ENCODE measurements at places on chromosomes 4 and X.
A peak's percentile ranks its signal among the peaks of the same experiment; 100 is the strongest.

DNA sequence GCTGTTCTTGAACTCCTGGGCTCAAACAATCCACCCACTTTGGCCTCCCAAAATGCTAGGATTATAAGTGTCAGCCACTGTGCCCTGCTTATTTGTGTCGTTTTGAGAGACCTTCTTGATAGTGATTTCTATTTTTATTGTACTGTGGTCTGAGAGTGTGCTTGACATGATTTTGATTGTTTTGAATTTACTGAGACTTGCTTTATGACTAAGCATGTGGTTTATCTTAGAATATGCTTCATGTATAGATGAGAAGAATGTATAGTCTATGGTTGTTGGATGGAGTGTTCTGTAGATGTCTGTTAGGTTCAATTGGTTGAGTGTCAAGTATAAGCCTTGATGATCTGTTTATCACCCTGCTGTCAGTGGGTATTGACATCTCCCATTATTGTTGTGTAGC lies 789.3 kb downstream of the IL1RAPL1 start:
- DNase-seq = no peak

- DNase-seq = no peak
These were observed 723.6 kb downstream of the TRAM1L1 start for GRCh38 chr4:116361790-116362189.

GRCh38 chrX:154368630-154369448 lies 5.6 kb downstream of the FLNA start:
- DNase-seq = peak; percentile 95

- no peak for DNase-seq
These were observed 13.5 kb upstream of the NKX1-1 start for GRCh38 chr4:1419708-1420107.

DNA sequence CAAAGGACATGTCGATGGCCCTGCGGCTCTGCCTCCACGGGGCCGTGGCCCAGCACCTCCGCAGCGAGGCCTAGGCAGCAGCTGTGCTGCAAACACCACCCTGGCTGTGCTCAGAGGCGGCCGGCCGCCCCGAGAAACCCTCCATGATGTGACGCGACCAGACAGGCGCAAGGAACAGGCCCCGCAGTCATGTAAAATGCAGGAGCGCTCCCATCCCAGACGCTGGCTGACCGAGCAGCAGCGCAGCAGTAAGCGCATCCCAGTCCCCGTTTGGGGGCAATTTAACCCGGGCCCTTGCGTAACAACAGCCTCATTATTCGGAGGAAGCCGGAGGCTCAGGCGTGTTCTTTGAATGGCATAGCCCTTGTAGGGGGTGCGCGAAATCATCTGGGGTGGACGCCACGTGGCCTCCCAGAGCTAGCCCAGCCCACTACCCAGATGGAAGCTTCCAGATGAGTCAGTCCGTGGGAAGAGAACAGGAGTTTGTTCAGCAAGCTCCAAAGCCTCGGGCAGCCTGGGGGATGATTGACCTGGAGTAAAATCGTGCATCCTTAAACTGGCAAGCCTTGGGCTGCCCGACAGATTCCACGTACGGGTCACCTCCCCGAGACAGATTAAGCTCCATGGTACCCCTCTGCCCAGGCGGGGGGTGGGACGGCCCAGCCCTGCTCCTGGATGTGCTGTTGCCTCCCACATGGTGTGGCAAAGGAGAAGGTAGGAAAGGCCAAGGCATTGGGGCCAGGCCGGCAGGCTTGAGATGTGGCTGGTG lies 124.0 kb downstream of the HMX1 start:
- DNase-seq = no peak

DNA sequence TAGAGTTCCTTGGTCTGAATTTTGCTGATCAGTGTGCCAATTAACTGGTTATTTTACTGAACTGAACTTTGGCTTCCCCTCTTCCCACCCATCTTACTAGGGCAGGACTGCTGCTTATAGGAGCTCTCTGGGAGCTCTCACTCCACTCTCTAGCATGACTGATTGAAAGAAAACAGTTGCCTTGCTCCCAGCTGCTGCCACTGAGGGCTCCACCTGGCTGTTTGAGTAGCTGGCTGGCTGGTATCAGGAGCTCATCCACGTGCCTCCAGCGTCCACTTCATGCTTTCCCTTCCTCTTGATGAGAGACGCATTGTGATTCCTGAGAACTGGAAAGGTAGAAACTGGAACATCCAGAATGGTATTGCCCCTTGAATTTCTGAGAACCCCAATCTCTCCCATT lies 73.0 kb upstream of the KLHL13 start:
- no peak for DNase-seq

GRCh38 chr4:37946503-37947179 lies 13.6 kb upstream of the PTTG2 start:
- DNase-seq = no peak

GRCh38 chrX:124383354-124383753 lies 37.0 kb downstream of the SH2D1A start:
- no peak for DNase-seq

GRCh38 chr4:133618963-133619362 lies 469.9 kb downstream of the PCDH10 start:
- DNase-seq = no peak

DNA sequence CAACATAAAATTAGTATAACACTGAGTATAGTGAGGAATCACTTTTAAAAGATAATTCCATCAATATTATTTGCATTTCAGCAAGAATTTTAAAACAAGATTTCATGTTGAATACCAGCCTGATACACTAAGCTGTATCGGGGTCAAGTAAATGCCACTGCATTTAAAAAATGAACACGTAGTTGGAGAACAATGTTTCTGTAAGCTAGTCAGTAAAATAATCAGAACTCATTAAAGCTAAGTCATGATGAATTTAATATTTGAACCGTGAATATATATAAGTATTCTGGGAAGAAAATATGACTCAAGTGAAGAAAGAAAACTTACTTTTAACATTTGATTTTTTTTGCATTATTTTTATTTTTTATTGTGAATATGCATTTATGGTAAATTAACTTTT lies 611.0 kb upstream of the PABPC4L start:
- no peak for DNase-seq

GRCh38 chr4:165096776-165097175 lies 15.9 kb downstream of the TMEM192 start:
- DNase-seq = no peak

GRCh38 chr4:124869961-124870495 lies 157.5 kb upstream of the ANKRD50 start:
- DNase-seq = no peak

DNA sequence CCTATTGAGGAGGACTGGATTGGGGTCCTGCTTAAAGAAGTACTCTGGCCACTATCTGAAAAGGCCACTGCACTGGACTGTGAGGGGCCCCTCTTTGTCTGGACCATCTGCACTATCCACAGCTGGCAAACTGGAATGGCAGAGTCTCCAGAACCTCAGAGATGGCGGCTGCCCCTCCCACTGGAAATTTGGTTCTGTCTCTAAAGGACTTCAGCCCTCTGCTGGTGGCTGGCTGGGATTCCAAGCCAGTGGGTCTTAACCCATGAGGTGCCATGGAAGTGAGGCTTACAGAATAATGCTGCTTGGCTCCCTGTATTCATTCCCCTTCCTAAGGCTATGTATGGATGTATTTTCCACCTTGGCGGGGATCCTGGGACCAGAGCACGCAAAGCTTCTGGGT lies 41.6 kb upstream of the CYLC1 start:
- no peak for DNase-seq

GRCh38 chr4:163048447-163048846 lies 118.2 kb downstream of the NAF1 start:
- peak; percentile 35 for DNase-seq

DNA sequence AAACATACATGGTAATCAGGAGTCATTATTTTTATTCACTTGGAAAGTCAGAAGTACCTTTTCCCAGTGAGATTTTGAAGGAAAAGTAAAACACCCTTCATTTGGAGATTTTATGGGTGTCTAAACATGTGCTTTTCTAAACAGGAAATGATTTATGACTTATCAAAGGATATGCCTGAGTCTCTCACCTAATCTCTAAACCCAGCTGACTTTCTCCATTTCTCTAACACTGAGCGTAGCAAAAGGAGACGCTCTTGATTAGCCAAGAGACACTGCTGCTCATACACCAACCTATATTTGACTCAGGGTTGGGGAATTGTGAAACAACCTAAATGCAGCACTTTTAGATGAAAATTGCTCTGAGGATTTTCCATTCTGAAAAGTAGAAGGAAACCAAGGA lies 468.5 kb upstream of the FTHL17 start:
- DNase-seq = no peak

- no peak for DNase-seq
These were observed 1699.2 kb upstream of the IGFBP7 start for GRCh38 chr4:58809366-58809765.

GRCh38 chr4:81667539-81667938 lies 195.8 kb upstream of the RASGEF1B start:
- no peak for DNase-seq

DNA sequence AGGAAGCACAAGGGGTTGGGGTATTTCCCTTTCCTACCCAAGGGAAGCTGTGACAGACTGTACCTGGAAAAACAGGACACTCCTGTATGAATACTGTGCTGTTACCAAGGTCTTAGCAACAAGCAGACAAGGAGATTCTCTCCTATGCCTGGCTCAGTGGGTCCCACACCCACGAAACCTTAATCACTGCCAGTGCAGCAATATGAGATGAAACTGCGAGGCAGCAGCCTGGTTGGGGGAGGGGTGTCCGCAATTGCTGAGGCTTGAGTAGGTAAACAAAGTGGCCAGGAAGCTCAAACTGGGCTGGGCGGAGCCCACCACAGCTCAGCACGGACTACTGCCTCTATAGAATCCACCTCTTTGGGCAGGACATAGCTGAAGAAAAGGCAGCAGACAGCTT lies 197.7 kb downstream of the INPP4B start:
- DNase-seq = no peak

- DNase-seq = no peak
These were observed 361.6 kb upstream of the SPOCK3 start for GRCh38 chr4:167595898-167596297.

DNA sequence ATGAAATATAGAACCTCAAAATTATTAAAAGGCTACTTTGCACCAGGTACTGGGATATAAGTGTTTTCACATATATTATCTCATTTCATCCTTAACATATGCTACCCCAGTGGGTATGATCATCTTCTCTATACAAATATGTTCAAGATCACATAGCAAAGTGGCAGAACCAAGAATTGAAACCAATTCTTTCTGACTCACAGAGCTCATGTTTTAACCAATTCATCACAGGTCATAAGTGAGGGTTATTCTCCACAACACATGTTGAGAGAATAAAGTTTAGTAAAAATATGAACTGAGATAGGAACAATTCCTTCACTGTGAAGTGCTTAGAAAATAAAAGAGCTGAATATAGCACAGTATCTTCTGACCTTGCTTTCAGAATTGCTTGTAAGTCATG lies 442.9 kb upstream of the RASGEF1B start:
- DNase-seq = no peak

Measured in activated CD4-positive, alpha-beta T cell treated with anti-CD3 and anti-CD28 coated beads for 36 hours (primary cell).